ENCODE measurements at places on chromosomes 2 and 18.
A peak's percentile ranks its signal among the peaks of the same experiment; 100 is the strongest.

- DNase-seq = no peak
Measured at GRCh38 chr2:119134775-119135174, 23.8 kb downstream of the C1QL2 start.

DNA sequence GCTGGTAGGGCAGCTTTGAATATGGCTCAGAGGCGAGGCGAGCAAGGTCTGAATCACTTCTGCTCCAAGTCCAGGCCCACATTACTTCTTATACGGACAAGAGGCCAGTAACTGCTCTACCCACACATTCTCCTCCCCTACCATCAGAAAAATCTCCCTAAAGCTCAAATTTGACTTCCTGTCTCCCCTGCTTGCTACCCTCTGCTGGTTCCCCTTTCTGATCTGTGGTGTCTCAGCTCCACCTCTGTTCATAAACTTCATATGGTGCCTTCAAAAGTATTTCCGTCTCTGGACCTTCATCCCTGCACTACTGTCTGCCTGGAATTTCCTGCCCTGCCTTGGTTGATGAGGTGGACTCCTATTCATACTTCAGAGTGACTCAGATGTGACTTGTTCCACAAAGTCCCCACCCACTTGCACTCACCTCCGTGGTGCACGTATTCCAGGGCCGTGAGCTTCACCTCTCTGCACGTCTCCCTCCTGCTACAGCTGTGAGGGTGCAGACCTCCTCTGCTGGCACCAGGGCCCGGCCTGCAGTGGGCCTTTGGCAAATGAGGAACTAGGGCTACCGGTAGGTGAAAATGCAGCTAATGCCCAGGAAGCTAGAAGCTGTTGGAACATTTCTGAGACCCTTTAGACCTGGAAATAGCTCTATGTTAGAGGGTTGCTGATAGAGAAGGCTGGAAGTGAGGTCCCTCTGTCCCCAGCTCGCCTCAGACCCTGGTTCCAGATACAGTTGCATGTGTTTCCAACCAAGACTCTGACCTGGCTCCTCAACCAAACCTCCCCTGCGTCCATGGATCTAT is 24.6 kb upstream of the KCMF1 start:
- DNase-seq = peak; percentile 90

DNA sequence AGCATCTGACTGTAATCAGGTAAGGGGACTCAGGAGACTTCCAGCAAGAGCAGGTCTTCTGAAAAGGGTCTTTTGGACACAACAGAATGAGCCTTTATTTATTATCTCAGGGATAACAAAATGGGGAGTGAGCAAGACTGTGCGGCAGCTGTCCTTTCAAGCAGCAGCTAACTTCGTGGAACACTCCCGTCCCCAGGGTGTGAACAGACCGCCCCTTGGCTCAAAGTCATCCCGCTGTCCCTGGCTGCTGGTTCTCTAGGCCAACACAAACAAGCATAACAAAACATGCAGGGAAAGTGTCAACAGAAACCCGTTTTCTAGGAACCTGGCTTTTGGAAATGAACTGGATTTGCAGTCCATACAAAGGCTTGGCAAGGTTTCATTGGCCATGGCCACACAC is 787.9 kb upstream of the FANCL start:
- no peak for DNase-seq

DNA sequence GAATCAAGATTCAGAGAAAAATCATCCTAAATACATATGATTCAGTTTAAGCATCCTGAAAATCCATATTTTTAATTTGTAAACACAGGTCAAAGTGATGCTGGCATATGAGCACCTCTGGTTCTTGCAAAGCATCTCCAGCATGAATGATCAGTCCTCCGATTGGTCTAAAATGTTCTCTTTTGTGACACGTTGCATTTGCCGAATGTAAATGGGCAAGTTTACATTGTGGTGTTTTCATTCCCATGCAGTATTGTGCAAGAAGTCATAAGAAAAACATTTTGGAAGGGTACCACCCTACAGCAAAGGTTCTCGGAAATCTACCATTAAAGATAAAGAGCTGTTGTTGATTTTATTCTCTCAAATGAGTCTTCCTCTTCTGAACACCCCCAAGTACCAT is 108.0 kb upstream of the UNC80 start:
- no peak for DNase-seq

DNA sequence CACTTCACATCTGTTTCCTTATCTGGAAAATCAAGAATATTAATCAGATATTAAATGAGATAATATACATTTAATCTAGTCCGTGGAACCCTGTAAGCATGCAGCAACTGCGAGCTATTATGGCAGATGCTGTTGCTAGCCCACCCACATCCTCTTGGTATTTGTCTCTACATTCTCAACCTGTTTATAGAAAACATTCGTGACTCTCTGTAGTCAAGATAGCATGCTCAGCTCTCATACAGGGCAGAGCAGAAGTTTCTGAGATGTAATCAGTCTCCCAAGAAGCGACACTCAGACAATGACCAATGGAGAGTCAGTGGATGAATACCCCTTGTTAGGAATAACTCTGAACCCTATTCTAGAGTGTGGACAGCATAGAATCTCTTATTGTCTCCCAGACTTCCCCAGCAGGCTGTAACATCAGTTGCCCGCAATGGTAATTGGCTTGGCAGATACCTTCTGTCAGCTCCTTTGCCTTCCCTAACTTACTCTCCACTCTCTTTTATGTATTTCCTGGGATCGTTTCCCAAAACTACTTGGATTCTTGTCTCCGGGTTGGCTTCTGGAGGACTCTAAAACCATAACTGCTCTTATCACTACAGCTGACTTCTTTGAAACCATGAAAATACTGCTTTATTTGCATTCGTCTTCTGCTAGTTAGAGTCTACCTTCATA is 400.7 kb upstream of the TNP1 start:
- no peak for DNase-seq

- no peak for DNase-seq
Measured at GRCh38 chr2:100252811-100253698, 69.2 kb downstream of the LONRF2 start.

- no peak for DNase-seq
Measured at GRCh38 chr2:220356076-220356475, 728.6 kb downstream of the SLC4A3 start.

DNA sequence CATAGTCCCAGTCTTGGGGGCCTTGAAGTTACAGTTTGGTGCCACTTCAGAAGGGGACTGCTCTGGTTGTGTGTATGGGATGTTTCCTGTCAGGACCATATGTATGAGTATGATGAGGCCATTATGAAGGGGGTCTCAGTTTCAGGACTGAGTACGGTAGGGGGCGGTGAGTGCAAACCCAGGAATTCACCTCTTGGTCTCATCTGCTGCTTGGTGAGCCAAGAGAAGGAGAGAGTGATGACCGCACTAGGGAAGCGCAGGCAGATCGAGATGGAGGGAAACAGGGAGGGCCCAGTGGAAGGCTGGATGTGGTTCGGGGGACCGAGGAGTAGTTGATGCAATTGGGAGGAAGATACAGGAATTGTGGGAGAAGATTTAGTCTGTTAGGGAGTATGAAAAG is 28.5 kb downstream of the DCDC2C start:
- no peak for DNase-seq

DNA sequence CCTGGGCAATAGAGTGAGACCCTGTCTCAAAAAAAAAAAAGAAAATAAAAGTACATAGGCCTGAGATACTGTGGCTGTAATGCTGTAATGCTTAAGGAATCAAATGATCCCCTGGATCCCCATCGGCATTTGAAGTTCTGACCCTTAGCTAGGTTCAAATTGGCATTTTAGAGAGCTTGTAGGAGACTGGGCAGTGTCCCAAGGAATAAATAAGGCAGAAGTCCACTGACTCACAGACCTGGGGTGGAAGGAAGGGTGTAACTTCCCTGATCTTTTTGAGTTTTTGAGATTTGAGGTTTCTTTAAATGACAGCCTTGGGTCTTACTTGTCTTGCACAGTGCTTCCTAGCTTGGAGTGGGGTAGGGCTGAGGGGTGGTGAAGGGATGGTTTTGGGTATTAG is 553.7 kb downstream of the SLC4A3 start:
- peak; percentile 19 for DNase-seq

DNA sequence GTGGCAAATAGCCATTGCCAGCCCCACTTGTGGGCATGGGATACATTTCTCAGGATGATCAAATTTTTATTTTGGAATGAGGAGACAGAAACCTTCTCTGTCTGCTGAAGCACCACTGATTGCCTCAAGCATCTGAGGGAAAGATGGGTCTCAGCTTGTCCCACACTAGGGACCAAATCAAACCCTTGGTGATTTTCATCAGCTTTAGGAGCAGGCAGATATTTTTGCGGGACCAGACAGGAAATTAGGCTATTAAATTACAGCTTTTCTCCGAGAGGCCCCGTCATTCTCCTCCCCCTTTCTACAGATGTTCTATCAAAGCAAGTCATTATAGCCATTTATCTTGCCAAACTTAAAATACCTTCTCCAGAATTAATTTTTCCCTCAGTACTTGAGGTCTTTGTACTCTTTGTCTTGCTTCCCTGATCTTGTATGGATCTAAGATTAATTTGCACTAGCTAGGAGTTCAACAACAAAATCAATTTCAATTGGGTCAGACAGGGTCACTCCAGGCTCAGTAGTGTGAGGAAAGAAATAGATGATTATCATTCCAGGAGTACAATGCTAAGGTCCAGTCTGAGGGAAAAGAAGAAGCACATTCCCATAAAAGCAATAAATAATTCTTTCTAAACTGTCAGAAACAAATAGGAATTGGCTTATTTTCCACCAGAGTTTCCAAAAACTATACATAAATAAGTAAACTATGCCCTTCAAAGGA is 818.1 kb upstream of the SOX11 start:
- DNase-seq = no peak

DNA sequence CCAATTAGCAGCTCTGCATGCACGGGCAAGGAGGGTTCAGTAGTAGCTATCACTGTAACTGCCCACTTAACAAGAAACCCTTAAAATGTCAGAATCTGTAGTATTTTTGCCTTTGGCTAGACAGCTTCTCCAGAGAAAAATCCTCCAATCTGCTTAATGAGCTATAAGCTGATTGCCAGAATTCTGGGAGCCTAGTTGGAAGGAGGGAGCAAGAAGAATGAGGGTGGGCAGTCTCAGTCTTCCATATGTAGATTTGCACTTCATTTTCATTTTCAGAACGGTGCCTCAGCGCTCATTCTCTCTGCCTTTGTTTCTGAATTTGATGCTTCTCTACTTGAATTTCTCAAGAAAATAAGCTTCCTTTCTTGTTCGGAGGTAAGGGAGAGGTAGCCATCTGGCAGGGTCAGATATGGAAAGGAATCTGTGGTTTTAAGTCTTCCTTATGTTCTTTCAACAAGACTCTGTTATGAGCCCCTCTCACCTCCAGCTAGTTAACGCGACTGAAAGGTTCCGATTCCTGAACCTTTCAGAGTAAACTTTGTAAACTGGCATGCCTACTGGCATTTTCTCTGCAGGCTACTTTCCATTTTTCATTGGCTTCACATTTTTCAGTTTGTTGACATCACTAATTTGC is 53.5 kb downstream of the HNRNPLL start:
- DNase-seq = no peak

DNA sequence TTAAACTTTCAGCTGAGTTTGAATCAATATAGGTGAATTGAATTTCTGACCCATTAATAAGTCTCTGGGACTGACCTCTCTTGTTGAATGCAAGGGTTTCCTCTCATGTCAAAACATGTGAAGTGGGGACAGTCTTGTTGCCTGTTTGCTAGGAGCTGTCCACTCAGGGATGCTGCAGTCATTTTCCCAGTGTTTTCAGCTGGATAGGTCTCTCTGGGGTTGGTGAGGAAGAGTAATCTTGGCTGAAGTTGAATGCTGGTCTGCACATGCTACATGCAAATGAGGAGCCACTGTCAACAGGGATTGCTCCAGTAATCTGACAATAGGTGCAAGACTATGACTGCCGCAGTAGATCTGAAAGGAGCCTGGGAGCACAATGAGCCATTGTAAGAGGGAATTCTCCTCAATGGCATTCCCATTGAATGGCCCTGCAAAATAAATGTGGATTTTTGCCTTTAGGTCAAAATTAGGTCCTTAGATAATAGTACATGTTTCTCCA is 34.1 kb upstream of the IL1RL1 start:
- DNase-seq = no peak

Data from NCI-H226 (cell line).